Lower leg skin (tissue), 4 donors: ENCODE measurements at places on chromosomes 5 and 9. TPM values are rescaled to one million over a fixed set of nuclear protein-coding genes. Genes with fewer than 3 reads are reported as not detected.

PCDHGC5 gene
- 1.1 TPM for total RNA-seq

AIF1L gene
- total RNA-seq, result 17.2 TPM

GRCh38 chr9:86723346-86723745 is 224.0 kb downstream of the GAS1 start:
- no peak for DNase-seq

GRCh38 chr9:109989296-109989695 is 209.3 kb downstream of the PALM2AKAP2 start:
- DNase-seq, result no peak
